Stimulated activated CD8-positive, alpha-beta memory T cell treated with anti-CD3 and anti-CD28 coated beads, Interleukin-4, amount 100 ng/mL, for 4 hours (primary cell): ENCODE measurements at places on chromosomes 11 and 22.

DNA sequence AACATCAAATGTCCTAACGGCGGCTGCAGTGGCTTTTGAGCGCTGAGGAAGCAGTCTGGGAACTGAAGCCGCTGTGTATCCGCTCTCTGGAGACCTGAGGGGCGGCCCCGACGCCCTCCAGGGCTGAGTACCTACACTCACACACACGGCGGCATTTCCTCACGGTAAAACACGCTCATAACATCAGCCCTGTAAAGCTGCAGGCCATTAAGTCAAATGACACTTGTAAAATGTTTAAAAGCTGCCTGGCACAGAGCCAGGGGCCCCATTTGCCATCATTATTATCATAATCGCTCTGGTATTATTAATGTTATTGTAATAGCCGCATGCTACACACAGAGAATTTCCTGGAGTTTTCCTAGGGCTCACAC is 5.1 kb downstream of the CARS1 start:
- no peak for DNase-seq

DNA sequence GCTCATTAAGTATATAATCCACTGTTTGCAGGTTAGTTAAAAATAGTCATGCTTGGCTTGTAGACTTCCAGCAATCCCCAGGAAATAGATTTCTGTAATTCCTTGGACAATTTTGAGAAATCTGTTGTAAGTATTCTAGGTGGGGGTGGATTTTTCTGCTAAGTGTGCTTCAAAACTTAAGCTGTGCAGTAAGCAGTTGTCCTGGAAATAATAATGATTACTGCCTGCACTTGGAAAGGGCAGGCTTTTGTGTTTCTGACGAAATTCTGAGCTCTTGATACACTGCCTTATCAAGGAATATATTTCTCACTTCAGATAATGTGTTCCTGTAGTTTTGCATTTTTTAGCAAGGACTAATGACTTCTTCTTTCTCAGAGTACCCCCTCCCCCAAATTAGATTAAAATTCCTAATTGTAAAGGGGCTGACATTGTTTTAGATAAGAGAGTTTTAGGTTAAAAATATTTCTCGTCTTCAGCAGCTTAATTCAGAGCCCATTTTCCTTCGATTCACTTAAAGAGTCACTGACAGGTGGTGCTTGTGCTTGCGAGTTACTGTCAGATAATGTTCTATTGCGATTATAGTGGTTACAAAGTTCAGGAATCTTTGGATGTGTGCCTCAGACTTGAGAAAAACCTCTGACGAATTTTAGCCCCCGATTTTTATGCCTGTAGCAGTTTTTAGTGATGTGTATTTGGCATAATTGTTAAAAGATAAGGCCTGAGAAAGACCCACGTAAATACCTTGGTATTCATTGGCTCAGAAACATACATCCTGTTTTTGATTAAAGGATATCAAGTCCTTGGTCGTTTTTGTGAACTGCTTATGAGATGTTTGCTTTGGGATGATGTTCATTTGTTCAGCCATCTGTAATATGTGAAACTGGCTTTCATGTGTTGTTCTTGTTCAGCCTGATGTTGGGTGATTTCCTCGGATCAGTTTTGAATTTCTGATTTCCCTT is 120.5 kb downstream of the HIPK3 start:
- DNase-seq, result no peak

DNA sequence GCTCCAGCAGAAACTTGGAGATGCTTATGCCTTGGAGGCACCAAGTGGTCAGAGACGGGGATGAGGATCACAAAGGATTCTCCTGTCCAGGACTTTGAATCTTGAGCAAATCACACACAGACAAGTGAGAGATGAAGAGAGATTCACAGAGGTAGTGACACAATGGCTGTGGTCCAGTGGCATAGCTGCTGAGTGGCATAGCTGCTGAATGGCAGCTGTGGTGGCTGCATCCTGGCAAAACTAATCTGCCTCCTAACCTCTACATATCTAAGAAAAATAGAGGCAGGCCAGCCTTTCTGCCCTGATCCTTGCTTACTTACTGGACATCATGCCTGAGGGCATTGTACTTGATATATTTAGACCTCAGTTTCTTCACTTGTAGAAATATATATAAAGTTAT is 102.6 kb downstream of the CD44 start:
- DNase-seq, result no peak

- no peak for DNase-seq
These were observed 8.0 kb upstream of the CHST1 start for GRCh38 chr11:45673441-45673840.

- no peak for DNase-seq
These were observed 110.1 kb downstream of the CEP164 start for GRCh38 chr11:117437791-117438130.

DNA sequence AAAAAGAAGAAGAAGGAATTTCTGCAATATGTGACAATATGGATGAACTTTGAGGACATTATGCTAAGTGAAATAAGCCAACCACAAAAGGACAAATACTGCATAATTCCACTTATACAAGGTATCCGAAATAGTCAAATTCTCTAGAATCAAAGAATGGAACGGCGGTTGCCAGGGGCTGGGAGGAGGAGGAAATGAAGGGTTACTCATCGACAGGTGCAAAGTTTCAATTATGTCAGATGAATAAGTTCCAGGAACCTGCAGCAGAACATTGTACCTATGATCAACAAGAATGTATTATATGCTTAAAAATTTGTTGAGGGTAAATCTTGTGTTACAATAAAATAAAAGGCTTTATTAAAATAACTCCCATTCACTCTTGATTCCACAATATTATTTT is 49.0 kb downstream of the SC5D start:
- no peak for DNase-seq

- no peak for DNase-seq
These were observed 65.2 kb upstream of the SESN3 start for GRCh38 chr11:95296165-95296564.

DNA sequence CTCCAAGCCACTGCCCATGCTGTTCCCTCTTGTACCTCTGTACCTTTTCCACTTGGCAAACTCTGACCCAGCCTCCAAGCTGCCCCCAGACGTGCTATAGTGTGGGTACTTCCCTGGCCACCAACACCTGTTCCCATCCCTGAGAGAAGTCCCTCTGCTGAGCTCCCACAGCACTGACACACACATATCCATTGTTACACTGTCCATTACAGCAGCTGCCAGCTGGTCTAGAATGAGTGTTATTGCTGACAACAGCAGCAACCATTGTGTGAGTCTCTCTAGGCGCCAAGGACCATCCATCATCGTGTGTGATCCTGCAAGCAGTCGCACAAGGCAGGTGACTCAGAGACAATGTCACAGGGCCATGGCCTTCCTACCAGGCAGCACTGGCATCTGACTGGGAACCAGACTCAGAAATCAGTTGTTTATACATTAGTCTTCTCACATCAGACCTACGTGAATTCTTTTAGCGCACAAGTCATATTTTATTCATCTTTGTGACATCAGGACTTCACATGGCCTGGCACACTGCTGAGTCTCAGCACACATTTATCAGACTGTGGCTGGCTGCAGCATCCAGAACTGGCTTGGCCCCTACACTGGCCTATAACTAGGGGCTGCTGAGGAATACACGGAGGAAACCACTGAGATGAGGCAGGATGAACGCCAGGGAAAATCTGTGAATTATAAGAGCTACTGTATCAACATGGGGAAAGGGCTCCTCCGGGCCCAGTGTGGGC is 56.4 kb downstream of the SGSM3 start:
- DNase-seq, result no peak

GRCh38 chr11:65355013-65355775 is 643 bp downstream of the TIGD3 start:
- DNase-seq, result peak; percentile 52

DNA sequence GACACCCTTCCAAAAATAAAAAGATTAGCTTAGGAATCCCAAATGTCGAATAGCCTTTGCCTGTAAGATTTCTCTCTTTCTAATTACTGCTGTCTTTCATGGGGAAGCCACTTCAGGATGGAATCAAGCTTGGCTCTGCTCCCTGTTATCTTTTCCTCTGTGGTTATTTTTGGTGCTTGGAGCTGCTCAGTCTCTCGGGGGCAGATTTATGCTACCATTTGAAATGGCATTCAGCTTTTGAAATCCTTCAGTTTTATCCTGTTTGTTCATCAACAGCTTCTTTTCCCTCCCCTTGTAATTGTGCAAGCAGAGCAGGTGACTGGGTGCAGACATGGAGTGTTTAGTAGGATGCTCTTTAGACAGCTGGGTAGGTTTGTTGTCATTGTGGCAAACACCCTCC is 111.0 kb downstream of the DBX1 start:
- no peak for DNase-seq
